Activated naive CD8-positive, alpha-beta T cell treated with anti-CD3 and anti-CD28 coated beads for 36 hours (primary cell): ENCODE measurements at places on chromosomes 13 and 19. TPM values are rescaled to one million over a fixed set of nuclear protein-coding genes. Genes with fewer than 3 reads are reported as not detected.

Gene FBN3
- total RNA-seq, result not detected

Gene BEST2
- not detected for total RNA-seq

Gene HDGFL2
- 45.5 TPM for total RNA-seq

DNA sequence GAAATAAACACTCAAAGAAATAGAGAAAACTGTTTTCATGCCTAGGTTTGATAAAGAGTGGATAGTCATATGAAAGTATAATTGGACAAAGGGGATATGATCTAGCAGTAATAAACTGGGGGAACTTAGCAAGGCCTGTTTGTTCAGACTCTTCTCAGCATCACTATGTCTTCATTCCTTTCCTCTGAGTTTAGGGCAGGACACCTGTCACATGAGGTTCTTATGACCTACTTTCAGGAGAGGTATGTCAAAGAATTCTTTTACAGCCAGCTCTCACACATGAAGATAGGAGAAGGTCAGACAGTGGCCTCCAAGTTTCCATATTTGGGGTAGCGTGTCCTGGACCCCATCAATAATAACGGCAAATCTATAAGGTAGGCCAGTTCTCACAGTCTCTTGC is 11.4 kb upstream of the RFXAP start:
- H3K36me3 ChIP-seq, result no peaks in the 10 kb centered on the region
- H3K27ac ChIP-seq, result no peak overlapping the region
- no peaks in the 10 kb centered on the region for H3K4me1 ChIP-seq
- no peak for DNase-seq
- H3K27me3 ChIP-seq, result peaks cover 9% of the 10 kb centered on the region
- no peak overlapping the region for H3K4me3 ChIP-seq

Gene FPR2
- total RNA-seq, result not detected

Gene UNC13A
- 0.08 TPM for total RNA-seq
